ENCODE measurements at places on chromosomes 4 and X. TPM values are rescaled to one million over a fixed set of nuclear protein-coding genes. Genes with fewer than 3 reads are reported as not detected.
A peak's percentile ranks its signal among the peaks of the same experiment; 100 is the strongest.

DNA sequence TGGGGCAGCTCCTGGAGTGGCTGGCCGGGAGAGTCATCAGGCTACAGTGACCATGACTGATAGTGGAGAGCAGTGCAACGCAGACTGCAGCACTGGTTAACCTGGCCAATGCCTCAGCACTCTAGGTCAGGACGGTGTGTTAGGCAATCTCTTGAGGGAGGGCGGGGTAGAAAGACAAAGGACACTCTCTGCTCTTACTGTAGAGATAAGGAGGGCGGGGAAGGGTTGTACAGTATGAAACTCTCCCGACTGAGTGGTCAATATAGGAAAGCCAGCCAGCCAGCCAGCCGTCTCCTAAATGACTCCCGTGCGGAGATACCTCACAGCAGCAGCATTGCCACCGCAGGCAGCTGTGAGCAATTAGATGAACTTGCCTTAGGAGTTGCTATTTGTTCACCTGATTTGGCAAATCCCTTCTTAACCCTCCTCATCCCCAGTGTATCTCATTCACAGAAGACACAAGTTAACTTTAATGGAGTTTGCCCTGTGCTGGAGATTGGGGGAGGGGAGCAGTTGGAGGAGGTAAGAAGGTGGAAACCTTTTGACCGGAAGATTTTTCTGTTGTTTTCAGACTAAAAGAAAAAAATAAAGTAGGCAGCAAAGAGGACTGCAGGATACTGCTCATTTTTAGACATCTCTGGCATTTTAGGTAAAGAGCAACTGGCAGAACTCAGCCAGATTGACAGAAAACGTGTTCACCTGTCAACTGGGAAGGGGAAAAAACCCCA lies 330.5 kb downstream of the HNRNPD start:
- H3K27me3 ChIP-seq, result peaks cover 40% of the 10 kb centered on the region
- no peak for DNase-seq
- peaks cover 6% of the 10 kb centered on the region for H3K4me1 ChIP-seq
- H3K27ac ChIP-seq, result no peak overlapping the region
- H3K4me3 ChIP-seq, result peak overlapping the region; percentile 47

H2BW2 gene
- total RNA-seq, result not detected

KIAA1210 gene
- total RNA-seq, result not detected

MAGEB17 gene
- not detected for total RNA-seq

PASD1 gene
- not detected for total RNA-seq

AMTN gene
- total RNA-seq, result 0.79 TPM

GRCh38 chrX:115378471-115378870 lies 89.0 kb downstream of the LUZP4 start:
- H3K4me3 ChIP-seq, result no peak overlapping the region
- H3K27ac ChIP-seq, result no peak overlapping the region
- no peaks in the 10 kb centered on the region for H3K36me3 ChIP-seq
- H3K4me1 ChIP-seq, result no peaks in the 10 kb centered on the region
- DNase-seq, result no peak
- no peaks in the 10 kb centered on the region for H3K27me3 ChIP-seq

CXCL9 gene
- 0.11 TPM for total RNA-seq

Data from esophagus squamous epithelium (tissue), 5 donors.